NCI-H1436 treated with DMSO at 0.1 percent for 48 hours (cell line): ENCODE measurements at places on chromosomes 16 and 17.

GRCh38 chr17:16973760-16974540 lies 2.0 kb upstream of the TNFRSF13B start:
- no peak for DNase-seq

DNA sequence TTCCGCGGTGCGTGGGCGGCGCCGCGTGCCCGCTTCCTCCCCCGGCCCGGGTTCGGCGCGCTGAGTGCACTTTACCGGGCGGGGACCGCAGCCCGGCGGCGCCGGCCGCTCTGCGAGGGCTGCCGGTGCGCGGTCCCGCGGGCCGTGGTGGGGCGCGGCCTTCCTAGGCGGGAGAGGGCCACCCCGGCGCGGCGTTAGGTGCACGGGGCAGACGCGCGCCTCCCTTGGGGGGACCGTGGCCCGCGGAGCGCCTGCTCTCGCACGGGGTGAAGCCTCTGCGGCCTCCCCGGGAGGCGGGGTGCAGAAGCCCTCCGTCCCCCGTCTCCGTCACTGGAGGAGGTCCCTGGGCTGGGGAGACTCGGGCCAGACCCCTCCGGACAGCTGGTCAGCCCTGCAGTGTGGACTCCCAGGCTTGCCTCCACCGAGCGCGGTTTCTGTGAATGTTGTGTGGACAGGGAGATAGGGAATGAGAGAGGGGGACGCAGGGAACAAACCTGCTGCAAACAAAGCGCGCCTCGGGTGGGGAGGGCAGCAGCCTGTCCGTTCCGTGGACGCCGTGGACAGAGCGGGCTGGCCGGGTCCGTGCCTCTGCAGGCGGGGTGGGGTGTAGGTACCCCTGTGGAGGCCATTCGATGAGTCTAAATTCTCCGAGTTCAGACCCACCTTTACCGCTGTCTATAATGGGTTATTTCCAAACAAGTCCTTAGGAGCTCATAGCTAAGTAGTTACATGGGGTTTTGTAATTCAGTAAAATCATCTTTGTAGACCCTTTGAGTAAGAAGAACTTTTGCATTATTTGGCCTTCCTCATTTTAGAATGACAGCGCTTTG lies 721 bp downstream of the TBCD start:
- DNase-seq: no peak

GRCh38 chr17:1762901-1763898 lies 1.3 kb downstream of the SERPINF1 start:
- no peak for DNase-seq

DNA sequence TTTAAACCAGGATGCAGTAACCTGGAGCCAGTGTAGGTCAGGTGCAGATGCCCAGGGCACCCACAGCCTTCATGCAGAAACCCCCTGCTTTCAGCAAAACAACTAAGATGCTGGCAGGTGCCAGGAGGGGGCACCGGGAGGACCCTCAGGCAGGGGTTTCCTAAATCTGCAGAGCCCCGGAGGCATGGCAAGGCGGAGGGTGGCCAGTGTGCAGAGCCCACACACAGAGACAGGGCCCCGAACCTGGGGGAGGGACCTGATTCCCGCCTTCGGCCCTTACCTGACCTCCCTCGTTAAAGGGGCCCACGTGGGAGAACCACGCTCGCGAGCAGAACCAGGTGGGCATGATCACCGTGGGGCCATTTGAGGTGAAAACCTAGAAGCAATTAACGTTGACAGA lies 114.0 kb upstream of the METRNL start:
- DNase-seq: no peak

- DNase-seq: no peak
Measured at GRCh38 chr16:86888231-86889053, 310.1 kb downstream of the FOXL1 start.

DNA sequence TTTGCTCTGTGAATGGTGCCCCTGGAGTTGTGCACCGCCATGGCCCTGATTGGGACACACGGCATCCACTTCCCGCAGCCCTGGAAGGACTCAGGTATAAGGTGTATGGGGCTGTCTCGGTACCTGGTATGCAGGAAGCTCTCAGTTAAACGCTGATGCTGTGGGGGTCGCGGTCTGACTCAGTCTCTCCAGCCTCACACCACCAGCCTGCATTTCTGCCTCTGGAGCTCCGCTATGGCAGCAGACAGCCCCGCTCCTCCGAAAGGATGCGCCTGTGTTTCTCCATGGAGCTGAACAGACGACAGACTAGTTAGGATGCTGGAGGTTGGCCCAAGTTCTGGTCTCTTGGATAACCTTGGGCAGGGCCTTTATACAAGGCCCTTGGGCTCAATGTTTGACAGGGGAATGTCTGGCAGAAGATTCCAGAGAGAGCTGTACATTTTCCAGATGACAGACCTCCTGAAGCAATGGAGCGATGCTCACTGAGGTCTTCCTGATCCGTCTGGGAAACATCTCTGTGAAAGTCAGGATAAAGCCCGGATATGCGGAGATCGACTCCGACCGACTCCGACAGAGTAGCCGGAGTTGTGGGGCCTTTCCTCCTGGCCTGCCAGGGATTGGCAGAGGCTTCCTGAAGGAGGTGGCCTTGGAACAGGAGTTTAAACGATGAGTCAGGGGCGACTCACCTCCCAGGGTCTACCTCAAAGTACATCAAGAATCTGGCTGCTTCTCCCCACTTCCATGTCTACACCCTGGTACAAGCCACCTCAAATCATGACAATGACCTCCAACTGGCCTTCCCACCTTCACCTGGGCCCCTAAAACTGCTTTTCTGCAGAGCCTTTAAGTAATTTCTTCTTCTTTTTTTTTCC lies 21.9 kb upstream of the BCAR1 start:
- no peak for DNase-seq

DNA sequence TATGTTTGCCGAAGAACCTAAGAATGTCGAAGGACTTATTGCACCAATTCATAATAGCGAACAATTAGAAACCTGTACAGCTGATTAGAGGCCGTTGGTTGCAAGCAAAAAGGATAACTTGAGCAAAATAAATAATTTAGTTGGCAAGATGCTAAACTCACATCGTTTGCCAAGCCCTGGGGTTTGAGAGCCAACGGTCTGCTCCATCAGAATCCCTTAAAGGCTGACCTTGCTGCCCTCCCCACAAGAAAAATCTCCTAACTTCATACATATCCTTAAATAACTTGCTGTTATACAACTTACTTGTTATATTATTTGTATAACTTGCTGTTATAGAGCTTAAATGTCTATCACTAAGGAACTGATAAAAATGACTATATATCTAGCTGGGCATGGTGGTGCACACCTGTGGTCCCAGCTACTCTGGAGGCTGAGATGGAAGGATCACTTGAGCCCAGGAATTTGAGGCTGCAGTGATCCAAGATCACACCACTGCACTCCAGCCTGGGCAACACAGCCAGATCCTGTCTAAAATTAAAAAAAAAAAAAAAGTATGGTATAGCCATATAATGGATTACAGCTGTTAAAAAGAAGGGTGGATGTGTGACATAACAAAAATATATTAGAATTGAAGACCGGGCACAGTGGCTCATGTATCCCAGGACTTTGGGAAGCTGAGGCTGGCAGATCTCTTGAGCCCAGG lies 1.9 kb upstream of the TRIM37 start:
- DNase-seq: no peak
